Stimulated activated CD4-positive, alpha-beta T cell treated with anti-CD3 and anti-CD28 coated beads, TNF-alpha, amount 100 ng/mL, for 4 hours (primary cell): ENCODE measurements at places on chromosomes 11 and 22.
A peak's percentile ranks its signal among the peaks of the same experiment; 100 is the strongest.

- no peak for DNase-seq
Observed at GRCh38 chr11:76339221-76339620, 41.7 kb downstream of the THAP12 start.

DNA sequence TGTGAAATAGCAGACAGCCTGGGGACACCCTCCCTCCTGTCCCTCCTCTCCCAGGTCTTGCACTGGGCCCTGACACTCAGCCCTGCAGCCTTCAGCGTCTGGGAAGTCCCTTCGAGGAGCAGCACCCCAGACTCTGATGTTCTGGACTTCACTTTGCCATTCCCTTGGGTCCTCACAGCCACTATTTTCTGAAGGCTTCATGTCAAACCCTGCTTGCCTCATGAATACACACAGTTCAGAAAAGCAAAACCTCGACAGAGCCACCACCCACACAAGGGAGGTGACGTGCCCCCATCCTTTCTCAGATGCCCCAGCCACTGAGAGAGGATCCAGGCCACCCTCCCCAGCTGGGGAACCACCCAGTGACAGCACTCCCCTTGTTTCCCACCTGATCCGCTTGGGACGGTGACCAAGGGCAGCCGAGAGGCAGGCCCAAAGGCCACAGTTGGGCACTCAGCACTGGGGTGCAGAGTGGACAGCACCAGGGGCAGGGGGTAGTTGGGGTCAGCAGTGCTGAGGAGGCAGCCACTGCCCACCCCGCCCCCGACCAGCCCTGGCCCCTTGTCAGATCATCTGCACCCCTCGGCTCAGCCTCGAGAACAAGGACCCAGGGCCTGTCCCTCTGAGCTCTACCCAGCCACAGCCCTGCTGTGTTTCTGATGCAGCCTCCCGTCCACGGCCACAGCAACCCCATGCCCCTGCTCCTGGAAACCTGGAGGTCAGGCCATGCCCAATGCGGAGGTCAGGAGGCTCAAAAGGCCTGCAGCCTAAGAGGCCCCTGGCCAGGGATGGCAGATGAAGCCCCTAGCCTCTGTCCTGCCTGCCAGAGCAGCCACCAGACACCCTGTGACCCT is 3.1 kb upstream of the TNNT3 start:
- DNase-seq, result no peak

- no peak for DNase-seq
Observed at GRCh38 chr22:30423301-30423958, 2.1 kb upstream of the MTFP1 start.

- no peak for DNase-seq
Observed at GRCh38 chr11:84780689-84781293, 846.4 kb downstream of the DLG2 start.

- DNase-seq, result no peak
Observed at GRCh38 chr22:44605486-44605885, 96.5 kb upstream of the PRR5 start.

GRCh38 chr11:117597071-117597470 is 199.9 kb downstream of the DSCAML1 start:
- no peak for DNase-seq

DNA sequence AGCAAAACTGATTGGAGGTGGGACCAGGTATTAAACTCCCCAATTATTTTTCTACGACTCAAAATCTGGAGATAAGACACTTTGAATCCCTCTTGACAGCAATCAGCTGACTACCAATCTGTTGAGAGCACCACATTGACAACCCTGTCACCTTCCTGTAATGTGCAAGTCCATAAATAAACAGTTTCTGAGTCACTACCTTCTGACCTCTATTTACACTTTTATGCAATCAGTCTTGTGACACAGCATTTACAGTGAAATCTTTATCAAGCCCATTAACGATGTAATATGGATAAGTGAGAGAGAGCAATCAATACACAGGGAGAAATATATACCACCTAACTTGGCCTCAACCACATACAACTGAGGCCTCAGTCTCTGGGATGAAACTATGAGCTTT is 283.7 kb upstream of the ANO5 start:
- DNase-seq, result no peak

GRCh38 chr22:42319386-42319785 is 48.9 kb upstream of the TCF20 start:
- DNase-seq, result no peak

DNA sequence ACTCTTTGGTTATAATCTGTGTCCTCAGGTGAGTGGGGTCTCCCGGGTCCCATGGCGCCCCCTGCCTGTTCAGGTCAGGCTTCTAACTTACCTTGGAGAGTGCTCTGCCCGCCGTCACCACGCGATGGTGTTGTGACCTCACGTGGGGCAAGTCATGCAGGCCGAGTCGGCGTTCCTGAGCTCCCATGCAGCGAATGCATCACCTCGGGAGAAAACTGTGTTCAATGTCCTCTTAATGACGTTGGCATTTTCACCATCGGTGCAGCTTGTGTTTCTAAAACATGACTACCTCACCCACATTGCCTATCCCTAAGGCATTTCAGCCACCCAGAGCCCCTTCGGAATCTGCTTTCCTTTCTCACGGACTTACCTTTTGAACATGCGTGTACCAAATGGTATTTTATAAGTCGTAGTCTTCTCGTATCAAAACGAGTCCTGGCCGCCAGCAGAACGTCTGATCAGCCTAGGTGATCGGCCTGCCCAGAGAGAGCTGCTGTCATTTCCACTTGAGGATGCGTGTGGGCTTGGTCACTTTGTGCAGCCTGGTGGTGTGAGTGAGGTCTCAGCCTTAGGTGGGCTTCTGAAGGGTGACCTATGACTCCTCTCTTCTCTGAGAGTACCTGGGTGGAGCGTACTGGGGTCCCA is 64.8 kb downstream of the TBC1D22A start:
- DNase-seq, result no peak

GRCh38 chr22:43273902-43274484 is 69.2 kb downstream of the SCUBE1 start:
- peak; percentile 5 for DNase-seq

DNA sequence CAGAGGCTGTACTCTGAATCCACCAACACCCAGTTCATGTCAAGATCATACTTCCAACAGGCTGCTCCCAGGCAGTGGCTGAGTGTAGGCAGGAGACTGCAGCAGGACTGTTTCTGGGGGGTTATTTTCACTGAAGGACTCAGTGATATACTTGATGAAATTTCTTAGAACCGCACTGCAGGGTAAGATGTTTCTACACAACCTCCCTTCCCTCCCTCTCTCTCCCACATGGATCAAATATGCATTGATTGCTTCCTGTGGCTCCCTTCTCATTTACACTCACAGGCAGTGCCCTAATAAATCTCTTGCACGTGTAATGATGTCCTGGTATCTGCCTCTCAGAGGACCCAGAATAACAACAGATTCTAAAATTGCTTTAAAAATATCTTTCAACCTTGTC is 251.3 kb upstream of the CCDC179 start:
- no peak for DNase-seq

DNA sequence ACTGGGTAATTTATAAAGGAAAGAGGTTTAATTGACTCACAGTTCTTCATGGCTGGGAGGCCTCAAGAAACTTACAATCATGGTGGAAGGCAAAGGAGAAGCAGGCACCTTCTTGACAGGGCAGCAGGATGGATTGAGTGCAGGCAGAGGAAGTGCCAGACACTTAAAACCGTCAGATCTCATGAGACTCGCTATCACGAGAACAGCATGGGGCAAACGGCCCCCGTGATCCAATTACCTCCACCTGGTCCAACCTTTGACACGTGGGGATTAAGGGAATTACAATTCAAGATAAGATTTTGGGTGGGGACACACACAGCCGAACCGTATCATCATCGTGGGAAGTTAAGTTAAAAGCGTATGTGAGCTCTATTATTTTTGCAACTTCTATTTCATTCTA is 71.4 kb upstream of the SYN3 start:
- no peak for DNase-seq

DNA sequence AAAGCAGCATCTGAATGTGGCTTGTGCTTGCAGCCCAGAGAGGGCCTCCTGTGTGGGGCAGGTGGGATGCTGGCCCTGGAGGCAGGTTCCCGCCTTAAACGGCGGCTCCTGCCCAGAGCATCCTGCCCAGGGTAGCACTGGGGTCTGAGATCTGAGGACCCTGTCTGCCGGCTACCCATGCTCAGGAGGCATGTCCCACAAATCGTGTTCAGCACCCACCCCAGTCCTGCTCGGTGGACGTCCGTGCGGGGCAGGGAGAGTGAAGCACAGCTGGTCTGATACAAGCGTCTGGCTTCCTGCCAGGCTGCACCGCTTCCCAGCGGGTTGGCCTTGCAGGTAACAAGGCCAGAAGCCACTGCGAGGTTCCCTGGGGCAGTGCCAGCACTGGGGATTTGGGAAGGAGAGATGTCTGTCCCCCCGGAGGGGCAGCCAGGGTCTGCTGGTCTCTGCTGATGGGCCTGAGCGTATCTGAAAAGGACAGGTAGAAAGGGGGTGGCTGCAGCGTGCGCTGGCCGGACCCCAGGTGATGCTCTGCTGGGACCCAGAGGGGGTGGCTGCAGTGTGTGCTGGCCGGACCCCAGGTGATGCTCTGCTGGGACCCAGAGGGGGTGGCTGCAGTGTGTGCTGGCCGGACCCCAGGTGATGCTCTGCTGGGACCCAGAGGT is 3.6 kb downstream of the TRABD start:
- DNase-seq, result no peak

- no peak for DNase-seq
Observed at GRCh38 chr11:7428196-7428595, 57.1 kb upstream of the OLFML1 start.

GRCh38 chr22:42830161-42830560 is 26.9 kb downstream of the ARFGAP3 start:
- DNase-seq, result no peak

DNA sequence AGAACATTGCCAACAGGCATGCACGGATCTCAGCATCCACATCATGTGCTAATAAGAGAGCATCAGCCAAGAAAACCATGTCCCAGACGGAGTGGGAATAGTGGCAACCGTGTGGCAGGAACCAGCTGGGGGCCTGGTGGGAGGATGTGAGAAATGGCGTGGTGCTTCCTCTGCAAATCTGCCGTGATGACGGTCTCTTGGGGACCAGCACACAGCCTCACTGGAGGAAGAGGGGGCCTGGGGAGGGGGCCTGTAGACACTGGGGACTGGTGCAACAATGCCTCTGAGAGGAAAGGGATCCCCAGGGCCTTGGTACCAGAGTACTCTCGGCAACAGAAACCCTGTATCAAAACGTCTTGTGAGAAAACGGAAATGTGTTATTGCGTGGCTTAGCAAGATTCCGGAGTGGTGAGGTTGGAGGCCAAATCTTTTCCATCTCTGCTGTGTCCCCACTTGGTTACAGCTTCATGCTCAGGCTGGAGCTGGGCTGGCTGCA is 154.3 kb upstream of the TBCEL start:
- no peak for DNase-seq

GRCh38 chr11:25319127-25319526 is 822.3 kb downstream of the LUZP2 start:
- DNase-seq, result no peak

- DNase-seq, result no peak
Observed at GRCh38 chr22:48192071-48192470, 1429.6 kb downstream of the TBC1D22A start.

DNA sequence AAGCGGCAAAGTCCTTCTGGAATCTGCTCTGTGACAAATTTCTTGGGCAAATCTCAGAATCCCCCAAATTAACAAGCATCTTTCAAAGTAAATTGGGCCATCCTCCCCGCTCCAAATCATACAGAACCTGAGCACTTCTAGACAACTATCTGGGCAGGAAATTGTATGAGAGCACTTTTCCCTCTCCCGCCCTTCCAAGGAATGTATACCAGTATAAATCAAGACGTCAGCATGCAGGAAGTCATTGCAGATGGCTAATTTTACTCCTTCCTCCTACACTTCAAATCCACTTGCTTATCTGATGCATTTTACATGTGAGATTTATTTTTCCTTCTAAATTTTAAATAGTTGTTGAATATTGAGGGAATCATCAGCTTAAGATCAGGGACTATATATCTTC is 52.1 kb downstream of the NTM start:
- no peak for DNase-seq

- DNase-seq, result no peak
Observed at GRCh38 chr22:35600476-35600875, 16.7 kb downstream of the MB start.

GRCh38 chr11:12737024-12737423 is 62.8 kb downstream of the TEAD1 start:
- DNase-seq, result no peak

GRCh38 chr22:37897807-37898206 is 8.3 kb upstream of the MICALL1 start:
- no peak for DNase-seq

GRCh38 chr22:39910876-39911613 is 10.2 kb downstream of the GRAP2 start:
- DNase-seq, result no peak
